ENCODE measurements at places on chromosomes 1 and 21.

GRCh38 chr1:158798531-158798930 lies 17.5 kb upstream of the OR6N2 start:
- DNase-seq, result no peak

- no peak for DNase-seq
These were observed 38.6 kb upstream of the ETS2 start for GRCh38 chr21:38766987-38767722.

DNA sequence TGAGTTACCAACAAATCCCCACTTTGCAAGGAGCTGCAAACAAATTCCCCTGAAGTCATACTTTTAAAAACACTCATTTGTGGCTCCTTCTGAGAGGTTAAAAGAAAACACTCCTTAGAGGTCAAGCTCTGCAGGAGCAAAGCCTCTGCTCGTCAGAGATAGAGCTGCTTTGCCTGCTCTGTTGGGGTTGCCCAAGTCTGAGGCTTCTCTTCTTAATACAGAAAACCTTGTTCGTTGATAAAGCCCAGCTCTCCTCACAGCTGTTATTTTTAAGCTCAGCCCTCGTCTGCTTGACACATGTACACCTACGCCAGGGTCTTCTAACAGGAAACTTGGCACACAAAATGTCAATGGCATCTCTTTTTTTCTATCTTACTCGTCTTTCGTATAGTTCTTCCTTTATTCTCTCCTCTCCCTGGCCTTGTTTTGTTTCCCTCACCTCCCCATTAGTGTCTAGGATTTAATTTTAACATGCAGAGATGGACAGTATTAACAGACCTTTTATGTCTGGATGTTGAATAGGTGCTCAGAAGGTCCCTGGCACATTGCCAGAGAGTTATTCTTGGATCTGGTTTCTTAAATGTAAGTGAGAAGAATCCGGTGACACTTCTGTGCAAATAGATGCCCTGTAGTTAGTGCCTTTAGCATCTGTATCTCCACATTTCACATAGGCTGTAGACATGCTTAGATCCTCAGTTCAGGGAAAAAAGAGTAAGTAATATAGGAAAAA lies 86.0 kb downstream of the LRRC53 start:
- no peak for DNase-seq

DNA sequence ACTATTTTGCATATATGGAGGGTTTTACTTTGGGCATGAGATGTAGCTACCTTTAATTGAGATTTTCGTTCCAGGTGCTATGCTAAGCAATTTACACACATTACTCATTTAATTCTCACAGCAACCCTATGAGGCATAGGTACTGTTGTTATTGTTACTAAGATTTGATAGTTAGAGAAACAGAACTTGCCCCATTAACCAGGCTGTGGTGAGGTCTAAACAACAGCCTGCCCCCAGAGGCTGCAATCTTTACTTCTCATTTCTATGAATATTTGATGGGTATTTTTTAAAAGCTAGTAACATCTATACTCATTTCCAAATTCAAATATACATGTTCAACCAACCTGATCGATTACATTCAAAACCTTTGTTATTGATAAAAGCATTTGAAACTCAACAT lies 155.6 kb downstream of the GALNT2 start:
- no peak for DNase-seq

- peak; percentile 54 for DNase-seq
These were observed 506 bp downstream of the JUN start for GRCh38 chr1:58783090-58783992.
